ENCODE measurements at places on chromosomes 3 and 15.

GRCh38 chr3:29972320-29972993, 633.9 kb upstream of the TGFBR2 start:
- peak; percentile 91 for DNase-seq

DNA sequence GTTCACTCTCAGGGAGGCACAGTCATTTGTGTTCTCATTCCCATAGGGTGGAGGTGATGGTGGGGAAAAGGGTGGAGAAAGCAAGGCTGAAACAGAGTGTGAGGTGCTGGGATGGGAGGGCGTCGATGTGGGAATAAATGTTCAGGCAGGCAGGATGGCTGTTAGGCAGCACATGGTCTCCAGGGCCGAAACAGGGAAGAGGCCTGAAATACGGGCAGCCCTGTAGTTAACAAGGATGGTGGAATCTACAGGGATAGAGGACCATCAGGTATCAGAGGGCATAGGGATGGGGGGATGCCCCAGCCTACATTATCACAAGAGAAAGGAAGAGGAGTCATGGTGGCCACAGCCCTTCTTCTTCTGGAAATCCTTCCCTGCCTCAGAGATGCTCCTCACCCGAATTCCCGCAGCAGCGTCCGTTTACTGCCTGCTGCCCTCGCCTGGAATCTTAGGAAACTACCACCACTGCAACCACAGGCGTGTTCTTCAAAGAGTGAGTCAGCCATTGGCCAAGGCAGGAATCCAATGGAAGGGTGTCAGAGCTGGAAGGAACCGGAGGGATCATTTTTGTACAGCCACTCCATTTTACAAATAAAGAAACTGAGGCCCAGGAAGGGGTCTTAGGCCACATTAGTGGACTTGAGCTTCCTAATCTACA, 49.7 kb upstream of the POMGNT2 start:
- peak; percentile 86 for DNase-seq

GRCh38 chr3:41041462-41041861, 157.8 kb upstream of the CTNNB1 start:
- DNase-seq, result no peak

DNA sequence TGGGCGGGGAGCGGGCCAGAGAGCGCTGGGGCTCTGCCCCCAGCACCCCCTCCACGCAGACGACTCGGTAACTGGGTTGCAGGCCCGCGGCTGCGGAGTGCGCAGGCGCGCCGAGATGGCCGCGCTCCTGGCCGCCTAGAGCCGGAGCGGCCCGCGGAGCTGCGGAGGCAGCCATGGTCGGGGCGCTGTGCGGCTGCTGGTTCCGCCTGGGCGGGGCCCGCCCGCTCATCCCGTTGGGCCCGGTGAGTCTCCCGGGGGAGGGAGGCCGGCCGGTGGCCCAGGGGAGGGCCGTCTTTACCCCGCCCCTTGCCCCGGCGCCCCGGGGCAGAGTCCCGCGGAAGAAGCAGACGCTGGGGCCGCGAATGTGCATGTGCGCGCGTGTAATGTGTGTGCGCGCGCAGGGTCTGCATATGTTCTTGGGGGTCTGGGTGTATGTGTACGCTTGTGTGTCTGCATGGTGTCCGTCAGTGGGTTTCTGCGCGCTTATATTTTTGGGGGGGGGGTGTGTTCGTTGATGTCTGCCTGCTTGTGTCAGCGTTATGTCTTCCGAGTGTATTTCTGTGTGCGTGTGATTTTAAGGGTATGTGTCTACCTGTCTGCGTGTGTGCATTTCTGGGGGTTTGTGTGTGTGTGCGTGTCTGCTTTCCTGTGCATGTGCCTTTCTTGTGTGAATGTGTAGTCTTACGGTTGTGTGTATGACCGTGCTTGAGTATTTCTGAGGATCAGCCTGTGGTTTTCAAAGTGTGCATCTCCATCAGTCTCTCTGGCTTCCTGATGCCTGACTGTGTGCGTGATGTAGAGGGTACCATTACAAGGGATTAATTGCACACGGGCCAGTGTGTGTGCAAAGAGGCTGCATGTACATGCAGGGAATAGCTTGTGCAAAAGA, at the start of gene ABHD14A:
Gene ABHD14A (plus strand): TSS at position 102 of the 889 bp plus-strand sequence. CDS start 72 bp downstream, at position 174.
- peak; percentile 67 for DNase-seq

- peak; percentile 75 for DNase-seq
These were observed 90.2 kb downstream of the ARNT2 start for GRCh38 chr15:80494351-80494751.

DNA sequence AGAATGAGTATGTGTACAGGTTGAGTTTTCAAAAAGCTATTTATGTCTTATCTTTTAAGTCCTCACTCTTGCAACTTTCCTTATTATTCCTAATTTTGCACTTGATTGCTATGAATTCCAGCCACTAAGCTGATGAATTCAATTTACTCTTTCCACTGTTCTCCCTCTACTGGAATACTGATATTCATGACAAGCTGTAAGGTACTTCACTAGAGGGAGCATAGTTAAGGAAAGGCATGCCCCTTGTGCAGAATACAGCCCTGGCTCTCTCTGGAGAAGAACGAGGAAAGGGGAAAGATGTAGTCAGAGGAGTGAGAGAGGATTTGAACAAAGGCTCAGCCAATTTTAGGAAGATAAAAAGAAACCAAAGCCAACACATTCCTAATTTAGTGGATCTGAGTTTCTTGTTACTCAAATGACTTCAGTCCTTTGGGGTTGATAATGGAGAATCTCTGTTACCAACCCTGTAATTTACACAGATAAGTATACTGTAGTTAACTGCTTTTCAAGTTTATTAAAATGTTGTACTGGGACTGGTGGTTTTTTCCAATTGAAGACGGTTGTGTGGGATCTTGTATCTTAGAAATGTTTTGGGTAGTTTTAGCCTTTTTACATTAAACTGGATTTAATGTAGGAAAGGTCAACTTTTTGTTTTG, 4.0 kb downstream of the SCAANT1 start:
- DNase-seq, result peak; percentile 67

- DNase-seq, result no peak
These were observed 13.0 kb upstream of the CACNA2D2 start for GRCh38 chr3:50516440-50516871.

- peak; percentile 90 for DNase-seq
These were observed 108.9 kb downstream of the DUT start for GRCh38 chr15:48440084-48440483.

DNA sequence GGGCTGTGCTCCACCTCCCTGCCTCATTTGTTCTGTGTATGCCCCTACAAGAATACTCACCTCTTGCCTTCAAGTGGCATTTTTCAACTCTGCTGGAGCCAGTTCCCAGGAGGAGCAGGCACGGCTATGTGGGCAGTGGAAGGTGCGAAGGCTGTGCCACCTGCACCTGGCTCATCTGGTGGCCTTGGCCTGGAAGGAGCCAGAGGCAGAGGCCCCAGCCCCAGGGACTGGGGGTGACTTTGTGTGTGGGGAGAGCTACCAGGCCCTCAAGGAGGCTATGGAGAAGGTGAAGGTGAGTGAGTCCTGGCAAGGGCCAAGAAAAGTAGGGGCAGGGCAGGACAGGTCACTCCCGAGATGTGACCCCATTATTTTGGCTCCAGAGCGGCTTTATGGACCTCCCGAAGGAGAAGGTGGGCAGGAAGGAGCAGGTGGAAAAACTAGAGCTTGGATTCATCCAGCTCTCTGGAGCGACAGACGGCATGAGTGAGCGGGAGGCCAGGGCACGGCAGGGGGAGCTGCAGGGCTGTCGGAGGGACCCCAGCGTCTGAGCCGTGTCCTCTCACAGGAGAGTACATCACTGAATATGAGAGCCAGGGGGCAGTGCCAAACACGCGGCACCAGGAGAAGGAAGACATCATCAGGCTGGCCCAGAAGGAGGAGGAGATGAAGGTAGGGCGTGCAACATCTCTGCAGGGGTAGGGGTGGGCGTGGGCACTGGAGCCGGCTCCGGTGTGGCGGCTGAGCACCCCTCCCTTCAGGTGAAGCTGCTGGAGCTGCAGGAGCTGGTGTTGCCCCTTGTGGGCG, 57.3 kb upstream of the UBE2Q2 start:
- no peak for DNase-seq

DNA sequence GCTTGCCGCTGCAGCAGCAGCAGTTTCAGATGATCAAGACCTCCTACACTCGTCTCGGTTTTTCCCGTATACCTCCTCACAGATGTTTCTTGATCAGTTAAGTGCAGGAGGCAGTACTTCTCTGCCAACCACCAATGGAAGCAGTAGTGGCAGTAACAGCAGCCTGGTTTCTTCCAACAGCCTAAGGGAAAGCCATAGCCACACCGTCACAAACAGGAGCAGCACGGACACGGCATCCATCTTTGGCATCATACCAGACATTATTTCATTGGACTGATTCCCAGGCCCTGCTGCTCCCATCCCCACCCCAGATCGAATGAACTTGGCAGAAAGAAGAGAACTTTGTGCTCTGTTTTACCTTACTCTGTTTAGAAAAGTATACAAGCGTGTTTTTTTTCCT, 17.6 kb downstream of the CALML4 start:
- peak; percentile 91 for DNase-seq

DNA sequence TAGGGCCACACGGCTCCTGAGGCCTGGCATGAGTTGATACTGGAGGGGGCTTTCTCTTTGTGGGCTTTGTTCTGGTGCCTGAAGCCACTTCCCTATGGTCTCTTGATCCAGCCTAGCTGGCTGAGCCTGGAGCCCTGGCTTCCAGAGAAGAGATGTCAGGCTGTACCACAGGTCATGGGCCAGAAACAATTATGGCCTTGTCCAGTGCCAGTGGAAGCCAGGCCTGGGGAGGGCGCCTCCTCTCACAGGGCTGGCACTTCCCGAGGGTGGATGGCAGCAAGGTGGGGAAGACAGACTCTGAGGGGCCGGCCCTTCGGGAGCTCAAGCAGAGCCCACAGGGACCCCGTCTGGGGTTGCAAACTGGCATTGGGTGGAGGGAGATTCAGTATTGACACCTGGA, 34.9 kb upstream of the ACAD9 start:
- DNase-seq, result no peak

- no peak for DNase-seq
These were observed 424.0 kb upstream of the PDZRN3 start for GRCh38 chr3:74048699-74049098.

DNA sequence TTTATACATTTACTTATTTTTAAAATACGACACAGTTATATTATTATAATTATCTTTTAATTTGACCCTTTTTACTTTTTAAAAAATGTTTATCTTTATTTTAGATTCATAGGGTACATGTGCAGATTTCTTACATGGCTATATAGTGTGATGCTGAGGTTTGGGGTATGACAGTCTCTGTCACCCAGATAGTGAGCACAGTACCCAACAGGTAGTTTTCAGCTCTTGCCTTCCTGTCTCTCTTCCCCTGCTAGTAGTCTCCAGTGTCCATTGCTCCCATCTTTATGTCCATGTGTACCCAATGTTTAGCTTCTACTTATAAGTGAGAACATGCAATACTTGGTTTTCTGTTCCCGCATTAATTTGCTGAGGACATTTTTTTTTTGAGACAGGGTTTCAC, 21.8 kb upstream of the KCNMB2 start:
- DNase-seq, result no peak

- no peak for DNase-seq
These were observed 60.2 kb downstream of the CACNA1D start for GRCh38 chr3:53554559-53555067.

DNA sequence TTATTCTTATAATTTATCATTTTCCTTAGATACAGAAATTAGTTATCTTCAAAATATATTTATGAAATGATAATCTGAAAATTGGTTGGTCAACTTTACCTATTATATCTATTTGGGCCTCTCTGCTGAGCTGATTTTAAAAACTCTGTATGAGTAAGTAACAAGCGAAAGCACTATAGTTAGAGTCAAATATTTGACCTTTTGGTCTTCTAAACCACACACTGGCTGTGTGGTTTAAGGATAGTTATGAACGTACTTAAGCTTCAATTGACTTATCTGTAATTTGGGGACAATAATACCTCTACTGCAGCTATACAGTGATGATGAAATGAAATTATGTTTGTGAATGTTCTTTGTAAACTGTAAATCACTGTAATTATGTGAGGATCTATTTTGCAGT, 763.9 kb upstream of the GRM7 start:
- no peak for DNase-seq

GRCh38 chr15:25901811-25902605, 38.9 kb upstream of the ATP10A start:
- peak; percentile 34 for DNase-seq

DNA sequence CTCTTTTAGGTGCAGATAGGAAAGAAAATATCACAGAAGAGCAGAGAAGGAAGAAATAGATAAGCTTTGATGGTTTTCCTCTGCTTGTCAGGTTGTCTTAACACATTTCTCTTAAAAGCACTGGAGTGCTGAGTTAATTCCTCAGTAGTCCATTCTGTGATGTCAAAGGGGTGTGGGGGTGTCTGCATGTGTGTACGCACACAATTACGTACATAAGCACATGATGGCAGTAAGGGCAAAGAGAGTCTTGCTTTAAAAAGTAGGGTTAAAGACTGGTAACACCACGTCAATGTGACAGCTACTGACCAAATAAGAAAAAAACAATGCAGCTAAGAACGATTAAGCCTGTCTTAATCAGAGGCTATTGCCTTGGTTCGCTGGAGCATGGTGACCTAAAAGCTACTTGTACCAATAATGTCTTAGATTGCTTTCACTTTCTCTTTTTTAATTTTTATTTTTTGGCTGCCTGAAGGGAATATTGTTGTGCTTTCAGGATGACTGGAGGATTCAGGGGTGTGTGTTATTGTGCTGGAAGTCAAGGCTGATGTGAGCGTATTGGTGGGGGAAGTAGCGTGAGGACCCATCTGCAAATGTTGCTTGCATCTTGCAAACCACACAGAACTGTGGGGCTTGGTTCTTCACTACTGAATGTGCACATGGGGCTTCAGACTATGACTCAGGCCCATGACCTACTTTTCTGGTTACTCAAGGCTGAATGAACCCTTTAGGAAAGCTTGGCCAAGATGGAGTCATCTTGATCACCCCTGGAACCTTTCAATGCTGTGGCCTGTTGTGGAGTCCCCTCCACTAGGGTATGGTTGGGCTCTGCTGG, 417.8 kb upstream of the TPM1 start:
- DNase-seq, result peak; percentile 63

GRCh38 chr15:83158393-83158792, 49.2 kb downstream of the HDGFL3 start:
- DNase-seq, result no peak

DNA sequence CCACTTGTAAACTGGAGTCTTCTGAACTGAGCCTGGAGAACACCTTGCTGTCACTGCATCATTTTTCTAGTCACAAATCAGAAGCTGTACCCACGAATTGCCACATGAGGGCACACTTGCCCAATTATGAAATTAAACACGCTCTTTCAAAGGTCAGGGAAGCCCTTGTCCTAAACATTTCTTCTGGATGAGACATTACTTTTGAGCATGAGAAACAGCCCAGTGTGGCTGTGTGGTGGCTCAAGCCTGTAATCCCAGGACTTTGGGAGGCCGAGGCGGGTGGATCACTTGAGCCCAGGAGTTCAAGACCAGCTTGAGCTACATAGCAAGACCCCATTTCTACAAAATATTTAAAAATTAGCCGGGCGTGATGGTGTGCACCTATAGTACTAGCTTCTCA, 27.5 kb upstream of the CFAP161 start:
- DNase-seq, result peak; percentile 85

GRCh38 chr3:157573780-157574378, 70.7 kb upstream of the VEPH1 start:
- peak; percentile 59 for DNase-seq

- peak; percentile 6 for DNase-seq
These were observed 29.5 kb downstream of the WNT7A start for GRCh38 chr3:13850161-13850945.

GRCh38 chr3:161406594-161407555, 35.6 kb upstream of the SPTSSB start:
- no peak for DNase-seq
